Putamen (tissue), 1 donor: ENCODE measurements at places on chromosomes 3 and 15.

DNA sequence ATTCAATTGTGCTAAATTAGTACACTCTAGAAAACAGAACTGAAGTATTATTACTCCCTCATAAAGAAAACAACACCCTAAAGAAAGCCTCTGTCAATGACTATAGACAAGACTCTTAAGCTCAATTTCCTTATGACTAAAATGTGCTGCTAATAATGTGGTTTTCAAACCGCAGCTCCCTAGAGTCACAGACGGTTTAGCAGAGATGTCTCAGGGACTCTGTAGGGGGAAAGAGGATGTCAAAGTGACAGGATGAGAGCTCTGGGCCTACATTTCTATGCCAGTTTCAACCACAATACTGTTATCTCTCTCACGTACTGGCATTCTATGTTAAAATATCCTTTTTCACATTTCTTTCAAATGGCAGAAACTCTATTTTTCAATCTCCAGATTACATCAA lies 37.6 kb upstream of the WDR49 start:
- DNase-seq, result no peak

GRCh38 chr3:149806171-149806778 lies 6.7 kb upstream of the RNF13 start:
- no peak for DNase-seq

DNA sequence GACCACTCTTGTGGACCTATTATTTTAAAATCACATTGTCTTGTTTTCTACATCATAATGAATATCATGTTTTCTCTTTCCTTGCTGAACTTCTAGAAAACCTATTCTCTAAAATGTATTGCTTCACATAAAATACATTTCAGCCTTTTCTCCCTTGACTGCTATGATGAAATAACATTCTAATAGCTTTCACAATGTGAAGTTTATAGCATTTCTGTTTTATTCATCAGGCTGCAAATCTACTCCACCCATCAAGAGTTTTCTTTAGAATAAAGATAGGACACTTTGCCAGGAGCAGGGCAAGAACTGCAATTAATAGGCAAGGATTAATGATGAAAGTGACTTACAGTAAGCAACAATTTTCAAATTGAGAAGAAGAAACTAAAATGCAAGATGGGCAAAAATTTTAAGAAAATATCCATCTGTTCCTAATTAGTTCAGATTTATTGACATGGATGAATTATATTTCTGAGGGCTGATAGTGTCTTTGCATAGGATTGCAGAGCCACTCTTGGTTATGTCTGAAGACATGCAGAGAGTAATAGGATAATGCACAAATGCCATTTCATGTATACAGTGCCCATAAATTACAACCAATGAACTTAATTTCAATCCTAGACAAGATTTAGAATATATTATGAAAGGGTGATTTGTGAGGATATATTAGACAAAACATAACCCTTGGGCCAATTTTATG lies 21.7 kb downstream of the LEKR1 start:
- no peak for DNase-seq

DNA sequence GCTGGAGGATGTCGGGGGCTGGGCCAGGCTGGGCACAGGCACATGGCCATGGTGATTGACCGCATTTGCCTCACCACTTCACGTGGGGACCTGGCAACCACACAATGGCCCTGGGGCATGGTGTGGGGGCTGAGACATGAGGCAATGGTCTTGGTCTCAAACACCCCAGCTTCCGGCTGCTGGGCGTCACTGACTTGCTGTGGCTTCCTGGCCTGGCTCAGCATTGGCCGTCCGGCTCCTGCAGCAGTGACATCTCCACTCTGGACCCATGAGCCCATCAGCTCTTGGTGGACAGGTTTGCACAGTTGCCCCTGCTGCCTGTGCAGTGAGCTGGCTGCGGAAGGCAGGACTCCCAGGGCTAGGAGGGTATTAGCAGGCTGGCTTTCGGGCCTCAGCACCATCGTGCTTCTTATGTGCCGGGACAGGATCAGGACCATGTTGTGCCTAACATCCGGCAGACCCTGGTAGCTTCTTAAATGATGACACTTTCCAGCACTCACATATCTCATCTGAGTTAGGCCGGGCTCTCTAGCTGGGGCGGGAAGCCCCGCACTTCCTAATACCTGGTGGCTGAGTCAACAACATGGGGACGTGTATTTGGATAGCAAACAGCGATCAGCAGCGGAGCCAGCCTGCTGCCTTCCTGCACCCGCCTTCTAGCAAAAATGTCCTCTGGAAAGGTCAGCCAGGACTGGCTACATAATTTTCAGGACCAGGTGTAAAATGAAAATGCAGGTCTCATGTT lies 34.1 kb downstream of the ZNF710 start:
- DNase-seq, result no peak

DNA sequence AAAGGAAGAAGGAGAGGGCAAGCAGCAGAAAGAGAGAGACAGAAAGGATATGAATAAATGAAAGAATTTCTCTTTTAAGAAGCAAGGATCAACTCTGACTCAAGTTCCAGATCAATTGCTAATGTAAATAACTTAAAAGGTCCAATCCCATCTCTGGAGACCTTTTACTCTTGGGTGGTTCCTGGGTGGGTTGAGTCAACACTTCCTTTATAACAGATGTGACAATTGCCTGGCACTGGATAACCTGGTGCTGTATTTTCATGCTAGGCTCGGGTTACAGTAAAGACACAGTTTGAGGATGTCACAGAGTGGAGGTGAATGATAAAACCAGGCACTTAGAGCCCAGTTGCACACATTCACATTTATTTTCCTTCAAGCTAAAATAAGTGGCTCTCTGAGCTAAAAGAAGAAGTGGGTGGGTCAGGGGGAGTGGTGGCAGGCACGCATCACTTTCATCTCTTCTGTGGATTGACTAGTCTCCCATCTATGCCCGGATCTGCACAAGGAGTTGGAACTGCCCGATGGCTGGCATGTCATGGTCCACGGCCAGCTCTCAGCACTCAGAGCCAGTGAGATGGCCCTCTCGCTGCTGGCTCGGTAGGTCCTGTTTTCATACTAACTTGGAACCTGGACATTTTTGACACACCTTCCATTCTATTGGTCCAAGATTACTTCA lies 465.8 kb downstream of the FOXP1 start:
- DNase-seq, result no peak

- DNase-seq, result no peak
Measured at GRCh38 chr15:89052474-89052873, 35.8 kb upstream of the ABHD2 start.

- DNase-seq, result no peak
Measured at GRCh38 chr3:22364851-22365250, 613.8 kb upstream of the ZNF385D start.
